RWPE1 (cell line): ENCODE measurements at places on chromosomes 16 and 17.

DNA sequence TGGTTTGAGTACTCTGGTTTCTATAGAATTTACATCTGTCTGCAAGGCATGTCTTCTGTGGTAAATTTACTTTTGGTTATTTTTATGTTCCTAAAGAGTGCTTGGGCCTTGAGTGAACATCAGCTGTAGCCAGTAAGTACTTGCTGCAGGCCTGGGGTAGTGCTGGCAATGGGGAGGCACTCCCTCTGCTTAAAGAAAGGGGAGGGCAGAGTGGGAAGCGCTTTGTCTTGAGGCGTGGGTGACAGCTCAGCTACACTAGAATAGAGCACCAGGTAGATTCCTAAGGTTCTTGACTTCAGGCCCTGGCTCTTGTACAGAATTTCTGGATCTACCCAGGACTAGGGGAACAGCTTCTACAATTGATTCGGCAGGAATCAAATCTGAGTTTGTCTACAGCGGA, 50.6 kb downstream of the MPHOSPH6 start:
- DNase-seq, result no peak

DNA sequence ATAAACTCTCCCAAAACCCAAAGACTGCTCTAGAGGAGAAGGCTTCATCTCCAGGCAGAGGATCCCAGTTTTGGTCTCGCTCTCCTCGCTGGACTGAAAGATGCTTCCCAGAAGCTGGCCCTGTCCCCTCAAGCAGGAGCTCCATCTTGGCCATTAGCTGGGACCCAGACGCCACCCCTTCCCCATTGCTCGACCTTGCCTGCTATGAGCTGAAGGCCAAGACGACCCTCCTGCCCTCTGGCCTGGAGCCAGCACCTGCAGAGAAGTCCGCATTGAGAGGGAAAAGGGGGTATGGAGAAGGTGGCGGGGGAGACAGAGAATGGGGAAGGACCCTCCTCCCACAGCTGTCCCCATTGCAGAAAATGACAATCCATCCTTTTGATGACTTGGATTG, 3.6 kb upstream of the RCVRN start:
- DNase-seq, result no peak

DNA sequence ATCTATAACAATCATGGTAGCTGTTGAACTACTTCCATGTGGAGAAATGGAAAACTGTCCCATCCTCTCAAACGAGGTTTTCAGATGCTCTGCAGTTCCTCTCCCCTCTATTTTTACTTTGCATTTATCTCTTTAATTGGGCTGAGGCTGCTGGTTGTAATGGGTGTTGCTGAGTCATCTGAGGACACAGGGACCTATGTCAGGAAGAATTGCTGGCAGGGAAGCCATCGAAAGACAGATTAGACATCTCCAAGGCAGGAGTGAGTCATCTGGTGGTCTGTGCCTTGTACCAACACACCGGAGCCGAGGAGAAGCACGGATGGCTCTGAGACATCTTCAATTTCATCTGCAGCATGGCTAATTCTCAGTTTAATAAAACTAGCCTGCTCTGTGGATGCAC, 394.5 kb downstream of the GRIN2A start:
- no peak for DNase-seq

DNA sequence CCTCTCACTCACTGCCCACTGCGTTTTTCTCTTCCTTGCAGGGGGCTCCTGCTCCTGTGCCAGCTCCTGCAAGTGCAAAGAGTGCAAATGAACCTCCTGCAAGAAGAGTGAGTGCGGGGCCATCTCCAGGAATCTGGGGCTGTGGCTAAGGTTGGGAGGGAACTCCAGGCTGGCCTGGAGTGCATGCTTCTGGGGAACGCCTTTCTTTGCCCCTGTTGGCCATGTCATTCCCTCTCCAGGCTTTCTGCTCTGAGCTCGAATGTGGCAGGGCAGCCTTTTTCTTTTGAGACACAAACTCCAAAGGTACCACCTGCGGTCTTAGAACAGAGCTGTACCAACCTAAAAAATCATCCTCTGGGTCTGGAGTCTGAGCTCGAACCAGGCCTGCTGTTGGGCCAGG, 7.4 kb upstream of the MT1E start:
- no peak for DNase-seq

DNA sequence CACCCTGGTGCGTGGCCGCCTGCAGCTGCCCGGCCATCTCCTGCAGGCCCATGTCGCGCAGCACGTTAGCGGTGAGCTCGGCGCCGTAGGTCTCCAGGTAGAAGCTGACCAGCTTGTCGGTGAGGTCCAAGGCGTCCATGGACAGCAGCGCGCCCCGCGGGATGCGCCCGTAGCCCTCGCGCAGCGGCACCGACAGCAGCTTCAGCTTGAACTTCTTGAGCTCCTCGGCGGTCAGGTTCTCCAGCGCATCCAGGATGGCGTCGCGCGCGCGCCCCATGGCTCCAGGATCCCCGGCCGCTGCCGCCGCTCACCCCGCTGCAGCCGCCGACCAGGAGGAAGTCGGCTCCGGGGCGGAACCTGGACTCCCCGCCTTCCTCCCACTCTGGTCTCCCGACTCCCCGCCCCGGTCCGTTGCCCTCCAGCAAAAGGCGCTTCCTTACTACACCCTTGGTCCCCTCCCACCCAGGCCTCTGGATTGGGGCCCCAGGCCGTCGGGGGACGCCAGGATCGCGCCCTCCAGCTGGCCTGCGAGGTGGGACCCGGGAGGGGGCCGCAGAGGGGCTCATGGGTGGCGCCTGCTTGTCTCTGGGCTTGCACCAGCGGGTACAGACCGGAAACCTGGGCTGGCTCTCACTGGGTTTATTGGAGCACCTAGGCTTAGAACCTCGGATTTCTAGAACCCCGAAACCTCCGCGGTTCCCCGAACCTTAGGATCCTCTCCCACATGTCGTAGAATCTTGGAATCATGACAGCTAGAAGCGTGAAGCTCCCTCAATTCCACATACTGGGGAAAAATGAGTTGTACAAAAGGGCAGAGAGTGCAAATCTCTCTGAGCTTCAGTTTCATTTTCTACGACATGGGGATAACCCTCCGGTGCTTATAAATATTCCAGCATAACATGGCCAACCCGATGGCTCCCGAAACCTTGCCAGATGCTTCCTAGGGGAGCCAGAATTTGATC, at the start of gene PYCARD:
TSS of gene PYCARD (minus strand) at position 347 of the 962 bp plus-strand sequence. CDS start at position 277, 70 bp downstream.
- peak; percentile 55 for DNase-seq

DNA sequence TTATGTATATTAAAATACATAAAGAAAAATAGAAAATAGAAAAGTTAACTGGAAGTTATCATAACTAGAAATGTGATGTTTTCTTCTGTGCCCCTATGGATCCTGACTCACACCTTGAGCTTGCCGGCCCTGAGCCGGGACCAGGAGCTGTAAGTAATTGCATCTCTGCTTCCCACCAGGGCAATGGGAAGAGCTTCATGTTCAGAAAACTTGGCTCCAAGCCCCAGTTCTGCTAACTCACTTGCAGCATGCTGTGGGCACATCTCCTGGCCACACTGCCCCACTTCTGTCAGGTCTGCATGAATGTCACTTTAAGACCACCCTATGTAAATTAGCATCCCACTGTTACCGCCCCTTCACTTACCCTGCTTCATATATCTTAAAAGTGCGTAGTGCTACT, 37.2 kb downstream of the GNAO1 start:
- no peak for DNase-seq

GRCh38 chr16:12752159-12752558, 51.5 kb downstream of the CPPED1 start:
- no peak for DNase-seq

DNA sequence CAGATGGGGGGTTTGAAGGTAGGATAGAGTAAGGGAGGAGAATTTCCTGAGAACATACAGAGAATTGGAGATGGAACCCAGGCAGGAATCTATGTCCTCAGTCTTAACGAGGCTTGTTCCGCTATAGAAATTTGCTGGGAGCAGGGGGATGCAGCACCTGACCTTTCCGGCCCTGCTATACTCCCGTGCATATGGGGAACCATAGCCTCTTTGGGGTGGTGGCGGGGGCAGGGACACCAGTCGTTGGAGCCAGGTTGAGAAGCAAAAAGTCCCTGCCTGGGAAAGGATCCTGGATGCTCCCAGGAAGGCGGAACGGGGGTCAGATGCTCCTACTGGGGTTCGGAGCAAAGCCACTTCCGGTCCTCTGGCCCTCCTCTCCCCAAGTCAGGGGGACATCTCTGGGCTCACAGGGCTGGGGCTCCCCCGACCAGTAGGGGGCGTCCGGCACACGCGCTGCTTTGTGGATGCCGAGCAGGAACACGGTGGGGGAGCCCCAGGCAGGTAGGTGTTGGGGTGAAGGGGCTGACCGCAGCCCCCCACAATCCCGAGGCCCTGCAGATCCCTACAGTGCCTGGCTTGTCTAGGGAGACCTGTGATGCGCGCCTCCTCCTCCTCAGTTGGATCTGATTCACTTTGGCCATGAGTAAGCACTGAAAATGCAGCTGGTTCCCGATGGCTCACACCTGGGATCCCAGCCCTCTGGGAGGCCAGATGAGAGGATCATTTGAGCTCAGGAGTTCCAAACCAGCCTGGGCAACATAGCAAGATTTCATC, 15.5 kb upstream of the TFAP4 start:
- DNase-seq, result peak; percentile 70

DNA sequence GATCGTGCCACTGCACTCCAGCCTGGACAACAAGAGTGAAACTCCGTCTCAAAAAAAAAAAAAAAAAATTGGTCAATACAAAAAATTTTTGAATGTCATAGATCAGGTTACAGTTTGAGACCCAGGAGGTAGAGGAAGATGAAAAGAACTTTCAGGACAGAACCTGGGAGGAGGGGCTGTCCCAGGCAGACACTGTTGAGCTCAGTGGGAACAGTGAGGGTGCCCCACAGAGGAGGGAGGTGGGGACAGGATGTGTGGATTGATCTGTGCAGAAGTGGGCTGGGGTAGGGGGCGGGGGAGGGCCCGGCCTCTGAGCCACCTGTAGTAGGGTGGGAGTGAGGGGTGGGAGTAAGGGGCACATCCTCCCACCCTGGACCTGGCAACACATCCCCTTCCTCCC, 58.3 kb downstream of the PRMT7 start:
- no peak for DNase-seq

- DNase-seq, result no peak
Measured at GRCh38 chr16:47082099-47082865, 61.5 kb downstream of the NETO2 start.

GRCh38 chr16:22001591-22001990, 675 bp upstream of the PDZD9 start:
- peak; percentile 78 for DNase-seq

- no peak for DNase-seq
Measured at GRCh38 chr17:68843522-68843921, 111.7 kb downstream of the ABCA8 start.

DNA sequence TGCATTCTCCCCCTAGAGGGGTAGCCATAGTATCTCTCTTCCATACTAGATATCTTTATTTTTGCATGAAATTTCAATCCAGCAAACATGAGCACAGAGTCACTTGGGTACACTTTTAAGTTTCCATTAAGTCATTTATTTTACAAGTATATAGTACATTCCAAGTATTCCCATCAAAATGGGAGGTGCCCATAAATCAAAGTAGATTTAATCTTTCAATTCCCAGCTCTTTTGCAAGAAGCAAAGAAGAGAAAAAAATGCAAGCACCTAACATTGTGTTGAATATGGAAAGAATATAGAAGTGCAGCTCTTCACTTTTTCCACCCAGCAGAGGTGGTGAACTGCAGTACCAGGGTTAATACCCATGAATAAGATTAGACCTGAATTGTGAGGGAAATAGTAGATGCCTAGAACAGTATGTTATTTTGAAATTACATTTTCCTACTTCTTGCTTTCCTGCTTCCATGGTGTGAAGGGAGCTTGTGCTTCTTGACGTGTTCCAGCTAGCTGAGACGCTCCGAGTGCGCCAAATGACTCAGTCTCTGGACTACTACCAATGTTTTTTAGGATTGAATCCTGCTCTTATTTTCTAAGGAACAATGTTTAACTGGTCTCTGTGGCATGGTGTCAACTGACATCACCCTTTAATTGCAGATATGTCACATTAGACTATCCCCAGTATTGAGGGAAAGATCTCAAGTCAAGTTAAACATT, 151.1 kb upstream of the MAF start:
- peak; percentile 70 for DNase-seq

DNA sequence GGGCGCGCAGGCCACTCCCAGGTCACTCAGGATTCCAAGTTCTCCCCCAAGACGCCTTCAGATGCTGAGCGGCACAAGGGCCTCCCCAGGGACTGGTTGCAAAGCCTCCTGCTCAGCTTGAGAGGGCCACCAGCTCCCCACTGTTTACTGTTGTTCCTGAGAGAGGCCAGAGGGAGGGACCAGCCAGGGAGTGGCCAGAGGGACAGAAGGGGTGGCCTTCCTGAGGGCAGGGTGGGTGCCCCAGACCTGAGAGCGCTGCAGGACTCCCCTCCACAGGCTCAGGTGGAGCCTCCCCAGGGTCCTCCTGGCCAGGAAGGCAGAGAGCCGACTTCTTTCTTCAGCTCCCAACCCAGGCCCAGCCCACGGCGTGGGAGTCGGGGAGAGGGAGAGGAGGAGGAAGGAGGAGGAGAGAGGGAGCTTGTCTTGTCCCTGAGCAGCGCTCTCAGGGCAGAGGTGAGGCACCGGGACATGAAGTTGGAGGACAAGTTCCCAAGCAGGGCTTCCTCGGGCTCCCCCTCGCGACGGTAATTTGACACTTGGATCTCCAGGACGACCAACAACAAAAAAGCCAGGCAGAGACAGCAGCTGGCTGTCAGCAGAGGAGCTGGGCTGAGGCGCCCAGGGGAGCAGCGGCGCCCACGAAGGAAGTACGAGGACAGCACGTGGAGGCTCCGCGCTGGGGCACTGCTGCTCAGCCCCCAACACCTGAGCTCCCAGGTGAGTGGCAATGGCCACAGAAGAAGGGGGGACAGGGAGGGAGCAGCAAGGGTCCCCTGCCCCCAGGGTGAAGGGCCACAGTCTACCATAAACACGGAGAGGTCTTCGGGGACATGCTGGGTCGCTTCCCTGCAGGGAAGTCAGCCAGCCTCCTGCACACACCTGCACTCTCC, 497 bp downstream of the SMIM5 start:
- peak; percentile 89 for DNase-seq

DNA sequence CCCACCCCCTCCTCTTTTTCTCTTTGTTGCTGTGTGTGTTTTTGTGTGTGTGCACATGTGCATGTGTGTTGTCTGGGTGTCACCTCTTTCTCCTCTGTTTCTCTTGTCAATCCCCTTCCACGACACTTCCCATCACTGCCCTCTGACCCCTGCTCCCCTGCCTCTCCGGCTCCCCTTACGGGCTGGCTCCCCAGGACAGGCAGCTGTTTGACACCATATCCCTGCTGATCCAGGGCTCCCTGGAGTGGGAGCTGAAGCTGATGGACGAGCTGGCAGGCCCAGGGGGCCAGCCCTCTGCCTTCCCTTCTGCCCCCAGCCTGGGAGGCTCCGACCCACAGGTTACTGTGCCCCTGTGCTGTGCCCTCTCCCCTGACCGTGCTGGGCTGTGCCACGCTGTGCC, 15.2 kb upstream of the ABCC3 start:
- DNase-seq, result no peak

DNA sequence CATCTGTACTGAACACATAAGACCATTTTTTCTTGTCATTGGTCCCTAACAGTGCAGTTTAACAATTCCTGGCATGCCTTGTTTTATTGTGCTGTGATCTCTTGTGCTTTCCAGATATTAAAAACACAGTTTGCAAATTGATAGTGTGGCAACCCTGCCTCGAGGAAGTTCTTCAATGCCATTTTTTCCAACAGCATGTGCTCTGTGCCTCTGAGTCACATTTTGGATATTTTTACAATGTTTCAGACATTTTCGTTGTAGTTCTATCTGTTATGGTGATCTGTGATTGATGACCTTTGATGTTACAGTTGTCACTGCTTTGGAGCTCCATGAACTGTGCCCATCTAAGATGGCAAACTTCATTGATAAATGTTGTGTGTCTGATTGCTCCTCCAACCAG, 66.2 kb downstream of the GOSR1 start:
- no peak for DNase-seq
